Retina (tissue), 1 donor: ENCODE measurements at places on chromosomes 6 and 20.

GRCh38 chr6:111714416-111715270 lies 109.0 kb upstream of the TRAF3IP2 start:
- DNase-seq = no peak

- no peak for DNase-seq
Measured at GRCh38 chr6:2663123-2663522, 87.6 kb downstream of the MYLK4 start.

DNA sequence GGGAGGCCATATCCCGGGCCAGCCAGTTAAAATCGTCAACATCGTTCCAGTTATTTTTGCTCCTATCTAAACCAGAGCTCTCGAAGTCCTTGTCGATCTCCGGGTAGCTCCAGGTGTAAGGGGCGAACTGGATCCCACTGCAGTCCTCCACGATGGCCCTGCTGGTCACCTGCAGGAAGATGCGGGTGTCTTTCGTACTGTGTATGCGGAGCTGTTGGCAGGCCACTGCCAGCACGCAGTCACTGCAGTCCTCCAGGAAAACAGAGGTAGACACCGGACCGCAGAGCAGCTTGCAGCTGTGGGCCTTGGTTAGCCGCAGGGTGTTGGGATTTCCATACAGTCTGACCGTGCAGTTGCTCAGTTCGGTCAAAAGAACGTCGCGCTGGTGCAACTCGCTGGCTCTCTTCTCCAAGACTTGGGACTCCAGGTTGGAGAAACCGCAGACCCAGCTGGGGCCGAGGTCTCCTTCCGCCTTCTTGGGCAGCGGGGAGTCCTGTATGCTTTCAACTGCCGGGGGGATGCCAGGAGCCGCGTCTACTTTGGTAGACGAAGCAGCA lies 742 bp downstream of the TBCC start:
- DNase-seq = no peak

DNA sequence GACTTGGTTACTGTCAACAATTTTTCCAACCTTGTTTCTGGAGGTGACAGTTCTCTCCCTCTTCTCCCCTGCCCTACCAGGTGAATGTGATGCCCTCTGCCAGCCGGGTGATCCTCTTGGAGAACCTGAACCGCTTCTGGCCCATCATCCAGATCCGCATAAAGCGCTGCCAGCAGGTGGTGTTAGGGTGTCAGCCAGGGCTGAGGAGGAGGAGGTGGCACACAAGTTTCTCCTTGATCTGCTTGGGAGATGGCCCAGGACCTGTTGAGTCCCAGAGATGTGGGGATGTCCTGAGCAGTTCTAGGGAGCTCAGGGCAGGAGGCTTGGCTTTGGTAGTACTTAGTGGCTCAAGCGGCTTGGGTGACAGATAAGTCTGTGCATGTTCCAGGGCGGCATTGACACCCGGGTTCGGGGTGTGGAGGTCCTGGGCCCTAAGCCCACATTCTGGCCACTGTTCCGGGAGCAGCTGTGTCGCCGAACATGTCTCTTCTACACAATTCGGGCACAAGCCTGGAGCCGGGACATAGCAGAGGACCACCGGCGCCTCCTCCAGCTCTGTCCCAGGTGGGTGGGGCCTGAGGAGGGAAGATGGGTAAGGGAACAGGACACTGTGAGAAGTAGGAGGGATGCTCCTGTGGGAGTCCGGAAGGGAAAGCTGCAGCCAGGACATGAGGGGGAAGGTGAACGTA lies 21.2 kb downstream of the CUL9 start:
- no peak for DNase-seq

GRCh38 chr6:104955491-104955890 lies 1.4 kb upstream of the LIN28B start:
- DNase-seq = no peak
